ENCODE measurements at places on chromosomes 16 and 17.

DNA sequence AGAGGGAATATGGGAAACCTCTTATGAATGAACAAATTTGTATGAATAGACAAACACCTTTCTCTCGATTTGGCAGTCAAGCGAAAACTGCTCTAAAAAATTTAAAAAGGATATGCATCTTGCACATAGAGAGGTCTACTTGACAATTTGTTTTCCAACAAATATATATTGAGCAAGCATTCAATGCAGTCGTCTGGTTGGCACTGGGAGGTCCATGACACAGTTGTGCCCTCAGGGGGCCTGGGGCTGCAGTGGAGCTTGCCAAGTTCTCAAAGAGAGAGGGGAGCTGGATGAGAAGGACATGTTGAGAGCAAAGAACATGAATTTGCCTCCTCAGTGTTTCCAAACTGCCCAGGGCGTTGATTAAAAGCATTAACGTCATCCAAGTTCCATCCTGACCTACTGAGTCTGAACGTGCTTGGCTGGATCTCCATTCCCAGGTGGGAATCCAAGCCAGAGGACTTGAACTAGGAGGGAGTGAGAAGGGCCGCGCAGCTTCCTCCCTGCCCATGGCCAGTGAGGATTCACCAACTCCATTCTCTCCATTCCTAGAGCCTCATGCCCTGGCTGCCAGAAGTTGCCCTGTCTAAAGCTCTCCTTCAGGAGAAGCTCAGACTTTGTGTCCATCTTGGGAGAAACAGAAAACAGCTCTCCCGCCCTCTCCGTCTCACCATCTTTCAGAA lies 24.5 kb downstream of the TBX2 start:
- DNase-seq = no peak

DNA sequence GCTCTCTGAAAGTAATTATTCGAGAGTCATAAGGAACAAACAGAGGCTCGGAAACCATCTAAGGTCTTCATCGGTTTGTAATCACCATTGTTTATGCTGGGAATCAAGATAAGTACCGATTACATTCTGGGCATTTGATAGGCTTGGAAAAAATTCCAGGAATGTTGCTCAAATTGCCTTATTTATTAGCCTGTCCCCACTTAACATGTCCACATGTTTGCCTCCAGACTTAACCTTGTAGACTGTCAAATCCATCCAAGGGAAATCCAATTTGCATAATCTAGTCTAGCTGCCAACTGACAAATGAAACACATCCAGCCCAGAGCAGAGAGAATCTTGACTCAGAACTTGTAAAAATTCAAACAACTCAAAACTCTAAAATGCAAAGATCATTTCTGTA lies 51.3 kb upstream of the TMC5 start:
- DNase-seq = no peak

DNA sequence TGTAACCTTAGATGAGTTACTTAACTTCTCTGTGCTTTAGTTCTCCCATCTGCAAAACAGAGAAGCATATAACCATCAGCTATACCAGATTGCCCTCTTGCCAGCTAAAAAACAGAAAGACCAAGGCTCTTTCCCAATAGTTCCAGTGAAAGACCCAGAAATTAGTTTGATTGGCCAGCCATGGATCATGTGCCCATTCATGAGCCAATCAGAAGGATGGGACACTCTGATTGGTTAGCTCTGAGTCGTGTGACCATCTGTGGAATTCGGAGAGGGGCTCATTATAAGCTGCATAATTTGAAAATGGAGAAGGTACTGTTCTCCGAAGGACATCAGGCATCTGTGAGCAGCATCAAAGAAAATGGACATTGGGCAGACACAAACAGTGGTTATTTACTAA lies 155.2 kb downstream of the ABCC12 start:
- DNase-seq = no peak

- no peak for DNase-seq
Measured at GRCh38 chr17:4897198-4897687, 2.1 kb upstream of the C17orf107 start.

DNA sequence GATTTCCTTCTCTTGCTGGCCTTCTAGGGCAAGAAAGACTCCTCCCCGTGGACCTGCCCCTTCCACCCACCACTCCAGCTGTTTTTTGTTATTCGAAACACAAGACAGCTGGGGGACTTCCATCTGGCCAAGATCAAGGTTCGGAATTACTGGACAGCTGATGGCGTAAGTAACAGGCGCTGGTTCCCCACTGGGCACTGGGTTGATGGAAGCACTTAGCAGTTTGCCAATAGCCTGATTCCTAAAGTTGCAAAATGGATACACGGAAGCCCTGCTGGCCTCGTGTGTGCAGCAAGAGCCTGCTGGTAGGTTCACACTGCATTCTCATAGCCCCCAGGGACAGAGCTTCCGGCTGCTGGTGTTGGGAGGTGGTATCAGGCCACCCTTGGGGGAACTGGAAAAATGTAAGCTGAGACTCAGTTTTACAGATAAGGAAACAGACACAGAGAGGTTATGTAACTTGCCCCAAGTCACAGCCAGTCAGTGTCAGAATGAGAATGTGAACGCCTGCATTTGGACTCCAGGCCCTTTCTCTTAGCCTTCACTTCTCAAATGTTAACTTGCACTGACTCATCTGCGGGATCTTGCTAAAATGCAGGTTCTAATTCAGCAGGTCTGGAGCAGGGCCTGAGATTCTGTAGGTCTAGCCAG lies 171.7 kb downstream of the KATNIP start:
- DNase-seq = no peak

GRCh38 chr16:61313931-61314330 lies 722.3 kb downstream of the CDH8 start:
- DNase-seq = no peak

- no peak for DNase-seq
Measured at GRCh38 chr16:58109330-58109729, 19.9 kb downstream of the CFAP20 start.

- DNase-seq = no peak
Measured at GRCh38 chr17:27945333-27945616, 52.1 kb upstream of the LYRM9 start.

DNA sequence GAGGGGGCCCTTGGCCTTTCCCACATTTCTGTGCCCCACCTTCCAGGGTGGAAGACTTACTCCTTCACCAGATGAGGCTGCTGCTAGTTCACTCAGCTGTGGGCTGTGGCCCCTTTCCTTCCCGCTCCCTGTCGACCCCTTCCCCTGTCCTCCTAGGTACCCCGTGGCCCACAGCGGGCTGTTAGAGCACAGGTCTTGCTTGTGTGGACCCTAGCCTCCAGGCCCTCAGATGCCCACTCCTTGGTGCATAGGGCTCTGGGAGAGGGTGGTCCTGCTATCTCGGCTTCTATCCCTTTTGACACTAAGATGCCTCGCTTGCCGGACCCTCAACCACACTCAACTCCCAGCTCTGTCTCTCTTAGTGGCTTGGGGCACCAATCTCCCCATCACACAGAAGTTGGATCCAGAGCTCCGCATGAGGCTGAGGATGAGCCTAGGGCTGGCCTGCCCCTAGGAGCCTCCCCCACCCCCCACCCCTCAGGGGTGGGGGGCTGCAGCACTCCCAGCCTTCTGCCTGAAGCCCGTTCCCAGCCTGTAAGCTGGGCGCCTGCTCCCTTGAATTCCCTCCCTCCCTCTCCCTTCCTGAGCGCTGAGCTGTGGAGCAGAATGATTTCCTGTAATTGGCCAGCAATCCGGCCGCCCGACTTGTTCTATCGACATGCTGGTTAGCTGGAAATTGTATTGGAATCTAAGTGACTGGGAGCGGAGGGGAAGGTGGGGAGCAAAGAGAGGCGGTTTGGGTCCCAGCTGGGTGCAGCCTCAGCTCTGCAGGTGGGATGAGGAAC lies 30.9 kb downstream of the DCAKD start:
- no peak for DNase-seq

DNA sequence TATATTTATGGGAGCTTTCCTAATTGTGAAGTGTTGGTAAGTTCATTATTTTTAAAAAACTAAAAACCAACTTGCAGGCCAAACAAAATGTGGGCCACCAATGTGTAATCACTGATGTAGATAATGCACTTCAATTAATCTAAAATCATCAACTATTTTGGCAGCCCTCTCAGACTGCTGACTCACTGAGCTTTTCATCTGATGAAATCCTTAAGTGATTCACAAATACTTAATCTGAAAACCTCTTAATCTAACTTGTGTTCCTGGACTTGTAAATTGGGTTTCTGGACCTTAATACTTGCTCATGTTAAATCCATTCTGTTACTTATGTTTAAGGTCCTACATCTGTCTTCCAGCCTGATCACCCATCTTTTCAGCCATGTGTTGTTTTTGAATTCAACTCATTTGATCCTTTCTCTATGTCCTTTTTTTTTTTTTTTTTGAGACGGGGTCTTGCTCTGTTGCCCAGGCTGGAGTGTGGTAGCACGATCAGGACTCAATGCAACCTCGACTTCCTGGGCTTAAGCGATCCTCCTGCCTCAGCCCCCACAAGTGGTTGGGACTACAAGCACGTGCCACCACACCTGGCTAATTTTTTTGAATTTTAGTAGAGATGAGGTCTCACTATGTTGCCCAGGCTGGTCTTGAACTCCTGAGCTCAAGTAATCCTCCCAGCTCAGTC lies 39.0 kb downstream of the PRKCB start:
- no peak for DNase-seq

GRCh38 chr16:6081320-6081976 lies 983.9 kb upstream of the EEF2KMT start:
- DNase-seq = no peak

GRCh38 chr17:15516150-15516549 lies 47.1 kb downstream of the TVP23C start:
- DNase-seq = no peak

DNA sequence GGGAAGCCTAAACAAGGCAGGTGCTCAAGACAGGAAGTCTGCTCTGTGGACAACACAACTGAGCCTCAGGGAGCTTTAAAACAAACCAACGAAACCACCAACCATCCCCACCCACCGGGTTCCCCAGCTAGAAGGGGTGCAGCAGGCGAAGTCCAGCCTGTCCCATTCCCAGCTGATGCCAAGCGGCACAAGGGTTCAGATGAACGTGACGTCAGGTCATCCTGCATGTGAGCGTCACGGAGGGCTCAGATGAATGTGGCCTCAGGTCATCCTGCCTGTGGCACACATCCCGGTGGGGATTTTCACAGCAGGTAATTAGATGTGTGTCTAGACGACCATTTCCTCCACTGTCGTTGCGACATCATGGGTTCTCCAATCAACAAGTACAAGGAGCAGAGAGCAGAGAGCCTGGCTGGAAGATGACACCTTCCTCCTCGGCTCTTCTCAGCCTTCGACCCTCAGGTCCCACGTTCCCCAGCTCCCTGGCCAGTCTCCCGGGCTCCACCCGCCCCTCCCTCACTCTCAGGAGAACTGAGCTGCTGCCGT lies 246.5 kb downstream of the FOXL1 start:
- DNase-seq = no peak

GRCh38 chr16:89089120-89089519 lies 4.5 kb upstream of the ACSF3 start:
- no peak for DNase-seq

DNA sequence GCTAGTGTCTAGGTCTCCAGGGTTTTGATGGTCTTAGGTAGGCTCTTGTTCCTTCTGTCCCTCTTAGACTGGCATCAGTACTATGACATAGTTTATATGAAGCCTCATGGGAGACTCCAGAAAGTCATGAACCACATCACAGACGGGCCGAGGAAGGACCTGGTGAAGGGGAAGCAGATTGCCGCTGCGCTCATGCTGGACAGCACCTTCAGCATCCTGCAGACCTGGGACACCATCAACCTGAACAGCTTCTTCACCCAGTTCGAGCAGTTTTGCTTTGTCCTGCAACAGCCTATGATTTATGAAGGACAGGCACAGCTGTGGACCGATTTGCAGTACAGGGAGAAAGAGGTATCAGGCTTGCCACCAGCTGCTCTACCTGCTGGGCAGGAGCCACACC lies 34.0 kb downstream of the RNF213 start:
- DNase-seq = no peak

DNA sequence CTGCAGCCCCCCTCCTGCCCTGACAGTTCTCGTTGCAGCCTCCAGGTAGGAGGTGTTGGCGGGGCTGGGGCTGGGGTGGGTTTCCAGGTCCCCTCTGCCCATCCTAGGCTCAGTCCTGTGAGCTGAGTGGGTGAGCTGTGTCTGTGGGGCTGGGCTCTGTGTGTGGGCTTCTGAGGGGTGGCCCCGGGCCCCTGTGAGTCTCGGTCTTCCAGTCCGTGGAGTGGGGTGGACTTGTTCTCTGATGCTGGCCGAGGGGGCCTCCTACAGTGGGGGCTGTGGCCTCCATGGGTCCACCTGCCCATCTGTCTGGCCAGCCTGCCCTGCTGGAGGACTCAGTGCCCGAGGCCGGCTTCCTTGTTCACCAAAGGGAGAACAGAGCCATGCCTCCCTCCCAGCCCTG lies 32.7 kb downstream of the SOX8 start:
- DNase-seq = no peak

GRCh38 chr16:83769397-83770008 lies 38.3 kb upstream of the HSBP1 start:
- no peak for DNase-seq

DNA sequence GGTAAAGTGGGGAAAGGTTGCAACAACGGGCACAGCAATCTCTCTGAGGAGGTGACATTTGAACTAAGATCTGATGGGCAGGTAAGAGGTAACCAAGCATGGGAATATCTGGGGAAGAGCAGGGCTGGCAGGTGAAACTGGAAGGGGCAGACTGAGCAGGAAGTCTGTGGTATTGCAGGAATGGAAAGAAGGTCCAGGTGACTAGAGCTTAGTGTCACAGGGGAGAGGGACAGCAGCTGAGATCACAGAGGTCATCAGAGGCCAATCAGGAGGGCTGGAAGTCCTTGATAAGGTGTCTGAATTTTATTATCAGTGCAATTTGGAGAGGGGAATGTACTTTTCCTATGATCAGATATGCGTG lies 73.3 kb upstream of the DHX40 start:
- DNase-seq = no peak

GRCh38 chr16:19130852-19131824 lies 17.4 kb downstream of the ITPRIPL2 start:
- no peak for DNase-seq

DNA sequence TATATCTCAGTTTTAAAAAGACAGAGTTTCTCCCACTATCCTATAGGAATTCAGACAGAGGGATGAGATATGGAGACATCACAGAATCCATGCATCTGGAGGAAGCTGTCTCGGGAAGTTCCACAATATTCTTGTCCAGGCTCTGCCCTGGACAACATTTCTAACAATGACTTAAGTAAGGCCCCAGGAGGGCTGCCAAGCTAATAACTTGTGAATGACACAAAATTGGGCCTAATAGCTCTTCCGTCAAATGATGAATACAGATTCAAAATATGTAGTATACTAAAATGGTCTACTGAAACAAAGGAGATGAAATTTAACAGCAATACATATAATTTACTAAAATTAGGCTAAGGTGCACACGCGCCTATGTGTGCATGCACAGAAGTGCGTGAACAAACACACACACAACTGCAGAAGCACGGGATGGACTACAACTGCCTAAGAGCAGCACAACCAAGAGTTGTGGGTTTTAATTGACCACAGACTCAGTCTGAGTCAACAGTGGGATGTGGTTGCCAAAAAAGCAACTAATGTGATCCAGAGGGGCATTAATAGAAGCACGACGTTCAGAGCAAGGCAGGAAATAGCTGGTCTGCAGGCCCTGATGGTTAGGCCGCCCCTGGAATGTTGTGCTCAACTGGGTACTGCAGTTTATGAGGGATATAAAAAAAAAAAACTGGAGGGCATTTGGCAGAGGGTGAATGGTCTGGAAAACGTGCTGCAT lies 26.3 kb upstream of the HS3ST2 start:
- no peak for DNase-seq

GRCh38 chr17:27793168-27793905 lies 7.0 kb downstream of the NOS2 start:
- DNase-seq = no peak

All from stimulated activated CD8-positive, alpha-beta memory T cell treated with anti-CD3 and anti-CD28 coated beads, Interleukin-2, amount 100 ng/mL, for 48 hours (primary cell).